ENCODE measurements at places on chromosomes 3 and 15.

DNA sequence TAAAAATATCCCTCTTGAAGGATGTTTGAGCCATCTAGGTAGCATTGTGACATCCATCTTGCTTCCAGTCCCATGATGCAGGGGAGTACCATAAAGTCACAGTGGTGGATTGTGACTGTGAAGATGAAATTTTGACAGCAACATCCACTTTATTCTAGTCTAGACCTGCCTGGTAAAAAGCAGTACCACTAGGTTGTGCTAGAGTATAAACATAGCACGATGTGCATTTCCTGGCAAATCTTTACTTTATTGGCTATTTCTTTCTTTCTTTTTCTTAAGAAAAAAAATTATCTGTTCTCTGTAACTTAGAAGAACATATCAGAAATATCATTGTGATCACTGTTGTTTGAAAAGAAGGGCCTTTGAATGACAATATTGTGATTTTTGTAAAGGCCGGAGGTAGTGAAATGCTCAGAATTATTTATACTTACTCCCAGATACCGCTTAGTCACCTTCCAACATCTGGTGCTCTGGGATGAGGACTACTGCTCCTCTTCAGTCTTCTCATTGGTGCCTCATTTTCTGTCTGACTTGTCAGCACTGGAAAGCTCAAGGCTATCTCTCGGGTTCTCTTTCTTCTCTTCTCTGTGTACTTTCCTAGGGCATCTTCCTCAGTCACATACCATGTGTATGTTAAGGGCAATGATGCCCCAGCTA is 35.6 kb downstream of the AGBL1 start:
- DNase-seq, result no peak

DNA sequence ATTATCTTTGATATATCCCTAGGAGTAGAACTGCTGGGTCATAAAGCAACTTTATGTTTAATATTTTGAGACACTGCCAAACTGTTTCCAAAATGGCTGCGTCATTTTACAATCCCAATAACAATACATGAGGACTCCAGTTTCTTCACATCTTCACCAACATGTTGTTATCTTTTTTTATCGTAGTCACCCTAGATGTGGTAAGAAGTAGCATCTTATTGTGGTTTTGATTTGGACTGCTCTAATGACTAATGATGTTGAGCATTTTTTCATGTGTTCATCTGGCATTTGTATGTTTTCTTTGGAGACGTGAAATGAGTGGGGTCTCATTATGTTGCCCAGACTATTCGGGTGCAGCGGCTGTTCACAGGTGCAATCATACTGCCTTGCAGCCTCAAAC is 83.8 kb downstream of the MAP4 start:
- DNase-seq, result no peak

- no peak for DNase-seq
Measured at GRCh38 chr3:133868186-133868585, 27.5 kb downstream of the RAB6B start.

- no peak for DNase-seq
Measured at GRCh38 chr3:144270100-144270499, 298.5 kb downstream of the DIPK2A start.

- no peak for DNase-seq
Measured at GRCh38 chr3:120567370-120568201, 28.6 kb upstream of the NDUFB4 start.

DNA sequence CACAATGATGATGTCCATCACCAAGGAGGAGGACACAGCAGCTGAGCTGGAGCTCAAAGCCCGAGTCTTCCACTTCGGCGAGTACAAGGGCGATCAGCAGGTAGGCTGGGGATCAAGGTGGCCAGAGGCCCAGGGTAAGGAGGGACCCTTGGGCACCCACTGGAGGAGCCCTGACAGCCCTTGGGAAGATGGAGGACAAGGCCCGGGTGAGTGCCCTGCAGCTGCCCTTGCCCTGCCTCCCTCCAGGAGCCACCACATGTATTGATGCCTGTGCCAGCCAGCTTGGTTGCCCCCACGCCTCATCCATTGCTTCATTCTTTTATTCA is 38.4 kb downstream of the CFAP100 start:
- DNase-seq, result no peak

GRCh38 chr3:46571684-46572083 is 5.6 kb upstream of the LRRC2 start:
- no peak for DNase-seq

GRCh38 chr3:14262212-14262611 is 83.6 kb downstream of the LSM3 start:
- no peak for DNase-seq

DNA sequence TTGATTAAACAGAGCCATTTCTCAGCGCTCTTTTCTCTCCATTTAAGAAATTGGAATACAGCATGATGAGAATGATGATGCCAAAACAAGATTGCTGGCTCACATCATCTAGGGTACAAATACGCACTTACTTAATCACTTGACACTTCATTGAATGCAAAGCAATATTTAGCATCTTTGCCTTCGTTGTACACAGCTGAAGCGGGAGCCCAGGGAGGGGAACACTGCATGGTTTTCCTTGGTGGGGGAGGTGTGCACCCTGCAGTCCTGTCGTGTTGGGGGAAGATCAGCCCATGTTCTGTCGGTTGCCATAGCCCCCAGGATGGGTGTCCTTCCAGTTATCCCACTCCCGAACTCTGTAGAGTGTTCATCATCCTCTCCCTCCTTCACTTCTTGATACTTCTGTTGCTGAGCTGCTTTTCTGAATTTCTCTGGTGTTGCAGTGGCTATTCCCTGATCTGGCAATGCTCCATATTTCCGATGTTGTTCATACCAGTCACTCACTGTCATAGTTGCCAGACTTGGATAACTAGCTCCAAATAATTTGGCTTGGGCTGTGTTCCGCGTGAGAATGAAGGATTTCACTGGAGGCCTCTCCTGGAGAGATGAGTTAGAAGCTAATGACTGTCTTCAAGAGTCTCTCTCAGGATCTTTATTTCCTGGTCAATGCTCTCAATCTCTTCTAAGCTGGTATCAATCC is 50.1 kb upstream of the DYNC1LI1 start:
- no peak for DNase-seq

GRCh38 chr3:128587391-128587790 is 63.2 kb downstream of the RPN1 start:
- DNase-seq, result no peak

GRCh38 chr3:125436921-125437320 is 61.8 kb upstream of the ZNF148 start:
- no peak for DNase-seq
